ENCODE measurements at places on chromosomes 12 and 14.
A peak's percentile ranks its signal among the peaks of the same experiment; 100 is the strongest.

- DNase-seq, result no peak
Observed at GRCh38 chr14:68042586-68043210, 223.1 kb downstream of the RAD51B start.

DNA sequence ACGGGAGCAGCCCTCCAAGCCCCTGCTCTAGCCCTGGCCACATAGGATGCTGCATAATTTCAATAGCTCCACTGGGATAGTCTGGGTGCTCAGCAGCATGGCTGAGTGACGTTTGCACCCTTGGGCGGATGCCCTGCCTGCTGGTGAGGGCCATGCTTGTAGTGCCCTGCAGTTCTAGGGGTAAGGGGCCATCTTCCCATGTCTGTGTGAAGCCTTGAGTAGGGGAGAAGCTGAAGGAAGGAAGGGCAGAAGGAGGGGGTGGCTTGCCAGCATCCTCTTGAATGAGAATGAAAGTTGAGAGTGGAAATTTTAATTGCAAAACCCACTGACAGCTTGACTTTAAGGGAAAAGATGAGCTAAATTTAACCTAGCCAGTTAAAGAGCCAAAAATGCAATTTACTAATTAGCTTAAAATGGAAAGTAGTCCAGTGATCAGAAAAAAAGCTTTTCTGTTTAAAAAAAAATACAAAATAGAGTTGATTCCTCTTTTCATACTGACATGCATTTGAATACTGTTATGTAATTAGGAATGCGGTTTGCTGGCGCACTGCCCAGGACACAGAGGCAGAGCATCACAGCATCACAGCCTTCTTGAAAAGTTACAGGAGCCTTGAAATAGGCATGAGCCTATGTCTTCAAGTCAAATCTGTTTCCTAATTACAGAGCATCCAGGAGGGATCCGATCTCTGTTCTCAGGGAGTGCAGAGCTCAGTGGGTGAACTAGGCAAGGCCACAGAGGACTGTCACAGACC, 18.5 kb upstream of the EML1 start:
- DNase-seq, result no peak

GRCh38 chr12:89140602-89141238, 211.6 kb downstream of the DUSP6 start:
- DNase-seq, result no peak

DNA sequence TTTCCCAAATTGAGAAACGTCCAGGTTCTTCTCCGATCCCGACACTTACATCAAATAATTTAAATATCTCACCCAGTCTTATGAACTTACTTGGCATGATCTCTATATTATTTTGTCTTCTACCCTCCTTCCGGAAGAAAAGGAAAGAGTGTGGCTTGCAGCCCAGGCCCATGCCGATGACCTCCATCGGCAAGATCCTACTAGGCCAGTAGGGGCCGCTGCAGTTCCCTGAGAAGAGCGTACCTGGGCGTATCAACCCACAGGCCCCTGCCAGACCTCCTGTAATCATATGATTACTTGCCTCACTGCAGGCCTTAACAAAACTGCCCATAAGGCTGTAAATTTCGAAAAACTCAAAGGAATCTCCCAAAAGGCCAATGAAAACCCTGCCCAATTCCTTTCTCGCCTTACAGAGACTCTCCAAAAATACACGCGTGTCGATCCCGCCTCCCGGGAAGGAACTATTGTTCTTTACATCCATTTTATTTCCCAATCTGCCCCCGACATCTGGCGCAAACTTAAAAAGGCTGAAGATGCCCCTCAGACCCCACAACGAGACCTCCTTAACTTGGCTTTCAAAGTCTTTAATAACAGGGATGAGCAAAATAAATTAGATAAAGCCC, 69.6 kb downstream of the MOK start:
- DNase-seq, result peak; percentile 70

DNA sequence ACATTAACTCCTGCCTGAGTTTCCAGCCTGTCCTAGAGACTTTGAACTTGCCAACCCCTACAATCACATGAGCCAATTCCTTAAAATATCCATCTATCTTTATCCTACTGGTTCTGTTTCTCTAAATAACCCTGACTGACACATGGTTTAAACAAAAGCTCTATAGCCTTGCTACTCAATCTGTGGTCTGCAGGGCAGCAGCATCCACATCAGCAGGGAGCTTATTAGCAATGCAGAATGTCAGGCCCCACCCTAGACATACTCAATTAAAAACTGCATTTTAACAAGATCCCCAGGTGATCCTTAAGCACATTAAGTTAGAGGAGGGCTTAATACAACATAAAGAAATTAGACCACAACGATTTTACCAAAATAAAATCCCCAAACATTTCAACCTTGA, 108.3 kb upstream of the CPSF6 start:
- DNase-seq, result no peak

DNA sequence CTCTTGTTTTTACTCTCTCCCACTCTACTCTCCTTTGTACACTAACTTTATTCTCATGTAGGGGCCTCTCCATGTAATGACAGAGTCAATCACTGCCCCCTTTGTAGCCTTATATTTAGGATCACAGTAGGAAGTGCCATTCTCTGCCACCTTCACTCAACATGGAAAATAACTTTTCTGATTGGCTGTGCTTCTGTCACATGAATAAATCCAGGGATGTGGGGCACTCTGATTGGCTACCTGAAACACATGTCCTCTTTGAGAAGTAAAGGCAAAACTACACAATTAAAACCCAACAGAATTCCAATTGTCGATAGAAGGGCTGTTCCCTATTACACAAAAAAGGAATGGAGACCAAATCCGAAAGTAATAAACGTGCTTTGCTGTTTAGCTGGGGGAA, at the start of gene RNASE9:
Gene RNASE9 (minus strand): TSS at position 87 of the 400 bp plus-strand sequence.
- no peak for DNase-seq

DNA sequence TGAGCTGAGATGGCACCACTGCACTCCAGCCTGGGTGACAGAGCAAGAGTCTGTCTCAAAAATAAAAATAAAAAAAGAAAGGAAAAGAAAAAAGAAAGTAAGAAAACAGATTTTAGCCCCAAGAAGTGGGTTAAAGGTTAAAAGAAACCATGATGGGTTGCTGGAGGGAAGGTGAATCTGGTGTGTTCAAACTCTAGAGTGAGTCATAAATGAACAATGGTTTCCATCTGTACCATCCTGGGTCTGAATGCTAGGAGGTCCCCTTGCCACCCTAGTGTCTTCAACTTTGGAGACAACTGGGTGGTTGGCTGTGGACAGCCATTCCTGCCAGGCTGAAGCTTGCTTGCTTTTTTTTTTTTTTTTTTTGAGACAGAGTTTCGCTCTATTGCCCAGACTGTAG, 1.6 kb upstream of the RPS26 start:
- no peak for DNase-seq

DNA sequence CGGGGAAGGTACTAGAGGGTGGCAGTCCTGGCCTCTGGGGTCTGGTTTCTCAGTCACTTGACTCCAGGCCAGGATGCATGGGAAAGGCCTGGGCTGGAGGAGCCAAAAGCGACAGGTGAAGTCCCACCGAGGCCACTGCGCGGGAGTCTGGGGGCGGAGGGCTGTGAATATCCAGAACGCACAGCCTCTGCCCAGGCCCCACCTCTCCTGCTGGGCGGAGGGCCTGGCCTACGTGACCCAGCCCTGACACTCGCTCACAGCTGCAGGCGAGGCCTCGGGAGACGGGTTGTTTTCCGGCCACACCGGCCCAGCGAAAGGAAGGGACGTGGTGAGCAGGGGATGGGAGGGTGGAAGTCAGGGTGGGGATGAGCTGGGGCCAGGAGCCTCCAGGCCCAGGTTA, 91.2 kb downstream of the RFLNA start:
- no peak for DNase-seq

DNA sequence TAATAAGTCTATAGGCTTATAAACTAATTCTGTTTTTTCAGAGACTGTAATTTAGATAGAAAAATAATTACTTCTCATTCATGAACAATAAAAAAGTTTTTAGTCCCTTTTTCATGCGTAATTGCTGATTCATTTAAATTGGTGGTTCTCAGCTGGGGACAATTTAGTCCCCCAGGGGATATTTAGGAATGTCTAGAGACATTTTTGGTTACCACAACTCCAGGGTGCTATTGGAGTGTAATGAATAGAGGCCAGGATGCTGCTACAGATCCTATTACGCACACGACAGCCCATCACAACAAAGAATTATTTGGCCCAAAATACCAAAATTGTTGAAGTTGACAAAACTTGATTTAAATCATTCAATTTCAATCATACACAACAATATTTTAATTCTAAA, 22.8 kb upstream of the VCPKMT start:
- no peak for DNase-seq

GRCh38 chr12:102374190-102374589, 106.2 kb downstream of the IGF1 start:
- peak; percentile 3 for DNase-seq

DNA sequence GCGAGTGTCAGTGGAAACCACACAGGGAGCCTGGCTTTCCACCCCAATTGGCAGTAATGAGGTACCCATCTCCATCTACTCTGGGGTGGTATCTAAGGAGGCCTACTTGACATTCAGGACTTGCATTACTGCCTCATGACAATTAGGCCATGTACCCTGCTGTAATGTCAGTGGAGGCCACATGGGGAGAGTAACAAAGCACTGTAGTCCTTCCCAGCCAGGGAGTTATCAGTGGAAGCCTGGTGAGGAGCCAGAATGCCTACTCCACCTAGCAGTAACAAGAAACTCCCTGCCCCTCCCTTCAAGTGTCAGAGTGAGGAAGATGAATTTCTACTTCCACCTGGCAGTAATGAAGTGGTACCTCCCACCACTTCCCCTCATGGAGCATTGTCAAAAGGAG, 12.5 kb downstream of the TIMM9 start:
- DNase-seq, result no peak

GRCh38 chr12:87603727-87604126, 425.5 kb downstream of the C12orf50 start:
- no peak for DNase-seq

GRCh38 chr14:50312734-50313054, 570 bp downstream of the DMAC2L start:
- DNase-seq, result peak; percentile 42

- DNase-seq, result no peak
Observed at GRCh38 chr12:116104167-116104767, 173.2 kb downstream of the MED13L start.

DNA sequence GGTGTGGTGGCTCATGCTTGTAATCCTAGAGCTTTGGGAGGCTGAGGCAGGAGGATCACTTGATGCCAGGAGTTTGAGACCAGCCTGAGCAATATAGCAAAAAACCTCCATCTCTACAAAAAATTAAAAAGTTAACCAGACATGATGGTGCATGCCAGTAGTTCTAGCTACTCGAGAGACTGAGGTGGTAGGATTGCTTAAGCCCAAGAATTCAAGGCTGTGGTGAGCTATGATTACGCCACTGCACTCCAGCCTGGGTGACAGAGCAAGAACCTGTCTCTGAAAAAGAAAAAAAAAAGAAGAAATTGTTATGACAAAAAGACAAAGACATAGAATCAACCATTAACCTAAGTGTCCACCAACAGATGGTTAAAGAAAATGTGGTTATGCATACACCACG, 2.1 kb upstream of the ATP23 start:
- no peak for DNase-seq

- no peak for DNase-seq
Observed at GRCh38 chr12:88642675-88643431, 62.6 kb upstream of the KITLG start.

DNA sequence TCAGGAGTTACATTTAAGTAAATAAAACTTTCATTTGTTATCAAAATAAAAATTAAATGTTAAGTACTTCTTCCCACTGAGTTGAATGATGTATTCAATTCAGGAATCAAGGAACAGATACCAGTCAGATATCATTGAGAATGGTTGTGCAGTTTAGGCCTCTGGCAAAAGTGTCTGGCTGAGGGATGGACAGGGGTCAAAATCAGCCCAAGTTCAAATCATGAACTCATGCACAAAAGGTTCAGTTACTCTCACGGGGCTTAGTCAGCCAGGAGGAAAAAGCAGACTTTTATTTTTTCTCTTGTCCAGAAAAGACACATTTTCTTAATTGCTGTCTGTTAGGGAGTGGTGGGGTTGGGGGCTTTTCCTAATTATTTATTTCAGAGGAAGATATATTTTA, 166.3 kb downstream of the RASSF9 start:
- DNase-seq, result no peak

DNA sequence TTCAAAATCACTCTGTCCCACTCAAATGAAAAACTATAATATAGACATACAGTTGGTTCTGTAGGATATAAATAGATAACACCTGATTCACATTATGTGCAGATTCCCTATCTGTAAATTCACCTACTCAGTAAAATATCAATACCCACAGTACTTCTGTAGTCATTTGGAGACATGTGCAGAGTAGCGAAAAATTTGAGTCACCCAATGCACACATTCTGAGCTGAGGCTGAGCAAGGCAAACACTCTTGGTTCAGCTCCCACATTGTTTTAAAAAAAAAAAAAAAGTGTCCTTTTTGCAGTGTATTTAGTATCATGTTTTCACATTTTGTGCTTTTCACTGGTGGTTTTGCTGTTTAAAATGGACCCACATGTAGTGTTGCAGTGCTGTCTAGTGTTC, 27.3 kb upstream of the BBS10 start:
- peak; percentile 5 for DNase-seq

DNA sequence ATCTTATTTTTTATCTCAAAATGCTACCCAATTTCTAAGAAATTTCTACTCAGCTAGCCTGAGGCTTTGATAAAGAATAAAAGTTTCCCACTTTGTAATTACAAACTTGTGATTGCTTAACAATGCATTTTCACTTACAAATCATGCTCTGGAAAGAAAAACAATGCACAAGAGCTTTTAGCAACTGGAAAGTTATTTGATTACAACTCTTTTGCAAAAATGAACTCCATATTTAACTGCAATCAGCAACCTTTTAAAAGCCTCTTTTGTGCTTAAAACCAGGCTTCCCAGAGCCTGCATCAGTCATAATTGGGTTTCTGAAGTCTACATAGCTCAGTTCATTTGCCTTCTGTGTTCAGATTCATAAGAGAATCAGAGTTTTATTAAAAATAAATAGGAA, 395.2 kb downstream of the PAWR start:
- no peak for DNase-seq

- no peak for DNase-seq
Observed at GRCh38 chr12:27686147-27686546, 10.1 kb upstream of the REP15 start.

DNA sequence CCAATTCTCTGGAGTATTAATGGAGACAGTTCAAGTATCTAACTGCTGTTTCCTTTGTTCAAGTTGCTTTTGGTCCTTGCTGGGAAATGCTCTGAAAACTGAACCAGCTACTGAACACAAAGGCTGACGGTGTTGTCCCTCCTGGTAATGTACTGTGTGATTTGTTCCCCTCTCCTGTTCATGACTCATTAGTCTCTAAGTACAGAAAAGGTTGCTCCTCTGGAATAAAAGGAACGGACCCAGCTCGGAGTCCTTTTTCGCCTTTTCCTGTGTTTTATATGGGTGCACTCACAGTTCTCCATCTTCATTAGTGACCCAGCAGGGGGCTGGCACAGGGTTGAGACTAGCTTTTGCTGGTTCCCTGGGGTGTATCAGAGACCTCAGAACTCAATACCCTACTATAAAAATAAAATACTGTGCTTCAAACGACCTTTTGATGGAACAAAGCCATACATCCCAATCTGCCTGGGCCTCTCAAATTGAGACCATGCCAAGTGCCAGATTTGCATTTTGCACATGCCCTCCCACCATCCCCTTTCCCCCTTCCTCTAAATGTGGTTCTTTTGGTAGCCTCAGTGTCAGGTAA, 269.7 kb downstream of the RAD51B start:
- DNase-seq, result no peak

GRCh38 chr12:87310126-87310525, 719.1 kb downstream of the C12orf50 start:
- DNase-seq, result no peak

GRCh38 chr14:87898301-87898700, 94.7 kb downstream of the GALC start:
- no peak for DNase-seq

Measured in HepG2 (cell line).